ENCODE measurements at places on chromosomes 5 and 9. TPM values are rescaled to one million over a fixed set of nuclear protein-coding genes. Genes with fewer than 3 reads are reported as not detected.

GRCh38 chr5:116681334-116682013 is 106.9 kb upstream of the SEMA6A start:
- DNase-seq = no peak

GRCh38 chr9:99555792-99556191 is 265.9 kb upstream of the NR4A3 start:
- no peak for DNase-seq

The LCN9 gene
- not detected for polyA plus RNA-seq

- DNase-seq = no peak
Measured at GRCh38 chr9:130707225-130707976, 13.8 kb downstream of the EXOSC2 start.

- peak; percentile 9 for DNase-seq
Measured at GRCh38 chr5:127313847-127314473, 23.4 kb downstream of the MEGF10 start.

GRCh38 chr5:16701134-16702099 is 84.6 kb upstream of the RETREG1 start:
- DNase-seq = no peak

- DNase-seq = peak; percentile 21
Measured at GRCh38 chr9:7336356-7337065, 463.1 kb downstream of the DMAC1 start.

GRCh38 chr9:120571443-120572257 is 8.3 kb downstream of the CDK5RAP2 start:
- DNase-seq = no peak

DNA sequence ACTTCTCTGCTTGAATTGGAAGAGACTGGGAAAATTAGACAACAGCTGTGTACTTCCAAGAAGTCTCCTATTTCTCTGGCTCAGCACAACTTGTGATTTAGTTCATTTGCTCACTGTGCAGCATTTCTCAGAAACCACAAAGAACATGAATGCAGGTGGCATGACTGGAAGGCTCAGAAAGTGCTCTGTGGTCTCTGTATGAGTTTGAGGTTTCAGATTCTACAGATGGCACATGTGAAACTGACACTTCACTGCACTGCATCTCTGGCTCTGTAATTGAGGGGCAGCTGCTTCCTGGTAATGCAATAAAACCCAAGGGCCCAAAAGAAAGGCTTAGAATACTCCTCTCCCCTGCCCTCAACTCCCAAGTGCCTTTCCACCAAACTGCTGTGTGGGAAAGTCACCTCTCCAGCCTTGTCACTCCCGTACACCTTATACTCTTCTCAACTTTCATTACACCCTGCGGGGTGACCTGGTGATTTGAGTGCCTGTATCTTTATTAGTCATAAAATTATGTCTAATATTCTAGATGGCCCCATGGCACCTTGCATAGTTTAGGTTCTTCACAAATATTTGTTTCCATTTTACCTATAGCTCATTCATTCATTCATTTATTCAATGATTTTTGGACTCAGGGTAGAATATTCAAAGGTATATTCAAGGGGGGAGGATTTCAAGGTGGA is 82.5 kb downstream of the ESM1 start:
- no peak for DNase-seq

DNA sequence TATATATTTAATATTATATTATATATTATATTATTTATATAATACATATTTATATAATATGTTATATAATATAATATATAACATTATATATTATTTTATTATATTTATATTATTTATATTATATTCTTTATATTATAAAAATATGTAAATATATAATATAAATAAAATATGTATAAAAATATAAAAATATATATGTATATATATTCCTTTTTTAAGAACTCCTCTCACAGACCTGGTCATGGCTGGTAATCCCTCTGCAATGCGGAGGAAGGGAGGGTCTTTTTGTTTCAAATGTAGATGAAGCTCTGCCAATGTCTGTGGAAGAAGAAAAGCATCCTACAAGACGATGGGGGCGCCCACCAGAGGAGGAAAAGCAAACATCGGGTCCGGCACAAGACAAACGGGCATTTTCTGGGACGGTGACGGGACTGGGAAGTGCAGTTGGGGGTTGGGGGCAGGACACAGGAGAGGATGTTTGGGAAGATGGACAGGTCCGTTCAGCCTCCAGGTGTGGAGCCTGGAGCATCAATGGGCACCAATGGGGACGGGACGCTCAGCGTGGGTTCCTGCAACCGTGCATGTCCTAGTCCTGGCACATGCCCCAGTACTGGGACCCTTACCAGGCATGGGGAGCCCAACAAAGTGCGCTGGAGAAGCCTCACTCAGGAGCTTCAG is 194.0 kb downstream of the IRX1 start:
- no peak for DNase-seq

DNA sequence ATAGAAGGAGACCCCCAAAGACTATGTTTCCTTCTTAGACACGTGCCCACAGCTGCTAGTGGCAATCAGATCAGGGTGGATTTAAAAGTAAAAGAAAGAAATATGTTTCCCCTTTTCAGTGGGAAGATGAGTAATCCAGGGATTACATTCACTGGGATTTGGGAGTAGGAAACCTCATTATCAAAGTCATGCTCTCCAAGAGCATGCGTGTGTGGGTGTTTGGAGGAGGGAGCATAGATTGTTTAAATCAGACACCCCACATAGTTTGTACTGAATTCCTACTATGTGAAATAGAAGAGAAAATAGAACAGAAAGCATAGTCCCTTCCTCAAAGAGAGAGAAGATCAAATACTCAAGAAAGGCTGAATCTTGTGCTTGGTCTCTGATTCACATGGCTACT is 65.5 kb upstream of the TBCA start:
- no peak for DNase-seq

DNA sequence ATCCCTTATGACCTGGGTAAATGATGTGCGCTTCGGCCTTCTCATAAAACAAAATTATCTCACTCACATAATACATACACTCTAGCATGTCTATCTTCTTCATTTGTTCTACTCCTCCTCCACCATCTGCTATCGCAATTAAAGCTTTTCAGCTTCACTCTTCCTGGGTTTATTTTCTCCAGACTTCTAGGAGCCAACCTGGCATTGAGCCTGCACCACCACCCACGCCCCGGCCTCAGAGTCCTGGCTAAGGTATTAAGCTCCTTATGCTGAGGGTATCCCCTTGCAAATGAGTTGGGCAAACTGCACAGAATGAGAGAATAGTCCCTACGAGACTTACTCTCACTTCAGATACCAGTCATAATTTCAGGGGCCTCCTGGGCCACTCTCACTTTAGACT is 236.1 kb upstream of the CDH12 start:
- DNase-seq = no peak

DNA sequence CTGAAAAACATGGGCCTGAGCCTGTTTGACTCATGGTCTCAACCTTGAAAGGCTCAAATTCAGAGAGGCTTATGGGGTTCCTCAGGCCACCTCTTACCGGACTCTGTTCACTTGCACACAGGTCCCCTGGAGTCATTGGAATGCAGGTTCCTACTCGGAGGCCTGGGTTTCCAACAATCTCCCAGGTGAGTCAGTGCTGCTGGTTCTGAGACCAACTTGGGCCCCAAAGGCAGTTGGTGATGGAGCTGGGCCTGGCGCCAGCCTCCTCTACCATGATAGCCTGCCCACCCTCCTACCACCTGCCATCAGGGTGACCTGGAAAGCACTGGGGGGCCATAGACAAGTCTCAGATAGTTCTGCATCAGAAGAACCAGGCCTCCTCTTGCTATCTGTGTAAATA is 188.4 kb downstream of the RGS3 start:
- no peak for DNase-seq

The SPAG8 gene
- polyA plus RNA-seq = 6.5 TPM

GRCh38 chr9:26358836-26359235 is 533.8 kb downstream of the CAAP1 start:
- DNase-seq = no peak

The GARIN3 gene
- polyA plus RNA-seq = not detected

DNA sequence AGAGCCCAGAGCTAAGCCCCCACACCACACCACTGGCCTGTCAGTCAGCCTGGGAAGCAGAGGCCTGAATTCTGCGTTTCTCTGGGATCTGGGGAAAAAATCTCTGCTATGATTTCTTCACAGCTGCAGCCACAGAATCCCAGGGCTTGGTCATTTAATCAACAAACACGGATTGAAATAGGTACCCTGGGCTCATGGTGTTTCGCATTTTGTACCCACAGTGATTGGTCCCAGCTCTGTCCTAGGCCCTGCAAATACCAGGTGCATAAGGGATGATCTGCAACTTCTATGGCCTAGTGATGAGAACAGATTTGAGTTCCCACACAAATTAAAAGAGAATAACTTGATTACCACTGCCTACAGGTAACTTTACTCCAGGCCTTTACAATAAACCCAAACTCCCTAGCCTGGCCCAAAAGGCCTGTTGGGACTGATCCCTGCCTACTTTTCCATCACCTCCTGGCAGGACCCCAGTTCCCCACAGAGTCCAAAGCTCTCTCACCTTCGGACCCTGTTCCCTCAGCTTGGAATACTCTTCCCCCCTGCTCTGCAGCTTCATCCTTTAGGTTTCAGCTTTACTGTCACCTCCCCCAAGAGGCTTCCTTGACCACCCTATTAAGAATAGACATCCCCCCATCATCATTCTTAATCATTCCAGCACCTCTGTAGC is 14.7 kb upstream of the SAP30L start:
- DNase-seq = no peak

DNA sequence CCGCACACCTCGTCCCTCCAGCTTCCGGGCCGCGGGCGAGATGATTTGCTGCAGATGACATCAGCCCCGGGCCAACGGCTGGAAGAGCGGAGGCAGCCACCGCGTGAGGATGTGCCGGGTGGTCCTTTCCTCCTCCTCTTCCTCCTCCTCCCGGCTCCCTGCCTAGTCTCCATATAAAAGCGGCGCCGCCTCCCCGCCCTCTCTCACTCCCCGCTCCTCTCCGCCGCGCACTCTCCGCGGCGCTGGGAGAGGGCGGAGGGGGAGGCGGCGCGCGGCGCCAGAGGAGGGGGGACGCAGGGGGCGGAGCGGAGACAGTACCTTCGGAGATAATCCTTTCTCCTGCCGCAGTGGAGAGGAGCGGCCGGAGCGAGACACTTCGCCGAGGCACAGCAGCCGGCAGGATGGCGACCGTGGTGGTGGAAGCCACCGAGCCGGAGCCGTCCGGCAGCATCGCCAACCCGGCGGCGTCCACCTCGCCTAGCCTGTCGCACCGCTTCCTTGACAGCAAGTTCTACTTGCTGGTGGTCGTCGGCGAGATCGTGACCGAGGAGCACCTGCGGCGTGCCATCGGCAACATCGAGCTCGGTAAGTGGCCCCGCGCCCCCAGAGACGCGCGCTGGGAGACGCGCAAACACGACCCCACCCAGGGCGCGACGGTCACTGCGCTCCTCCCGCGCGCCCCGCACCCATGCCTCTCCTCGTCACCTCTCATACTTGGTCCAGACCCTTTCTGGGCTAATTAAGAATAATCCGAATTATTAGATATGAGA is at the start of gene MAP1B:
Gene MAP1B, plus strand, starts transcription at position 345 of the 770 bp plus-strand sequence. Its CDS starts 57 bp downstream, at position 402.
- peak; percentile 66 for DNase-seq

GRCh38 chr9:96399325-96399633 is 15.8 kb upstream of the SLC35D2 start:
- DNase-seq = no peak

All from renal cortex interstitium (tissue), 15 donors.